Muscle of back (tissue), 13 donors: ENCODE measurements at places on chromosomes 4 and X. TPM values are rescaled to one million over a fixed set of nuclear protein-coding genes. Genes with fewer than 3 reads are reported as not detected.

DNA sequence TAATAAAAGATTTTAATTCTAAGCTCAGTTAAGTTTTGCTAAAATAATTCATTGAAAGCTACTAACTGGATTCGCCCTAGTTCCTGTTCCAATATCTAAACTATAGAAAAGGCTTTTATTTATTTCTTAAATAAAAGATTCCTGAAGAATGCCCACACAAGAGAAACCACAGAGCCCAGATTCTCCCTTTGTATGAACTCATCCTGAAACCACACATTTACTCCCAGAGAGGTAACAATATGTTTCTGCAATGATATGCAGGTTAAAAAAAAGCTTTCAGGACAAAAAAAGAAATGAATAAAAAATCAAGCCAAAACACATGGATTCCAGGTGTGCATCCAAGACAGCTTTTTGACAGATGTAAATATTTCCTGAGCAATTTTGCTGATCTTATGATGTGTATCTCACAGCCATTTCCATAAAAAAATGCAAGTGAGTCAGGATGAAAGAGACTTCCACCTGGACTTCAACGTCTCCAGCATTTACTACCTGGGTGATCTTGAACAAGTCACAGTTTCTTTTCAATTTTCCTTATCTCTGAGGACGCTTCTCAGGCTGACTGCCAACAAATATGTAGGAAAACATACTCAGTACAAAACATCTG is 234.4 kb upstream of the FAT1 start:
- DNase-seq, result no peak

DNA sequence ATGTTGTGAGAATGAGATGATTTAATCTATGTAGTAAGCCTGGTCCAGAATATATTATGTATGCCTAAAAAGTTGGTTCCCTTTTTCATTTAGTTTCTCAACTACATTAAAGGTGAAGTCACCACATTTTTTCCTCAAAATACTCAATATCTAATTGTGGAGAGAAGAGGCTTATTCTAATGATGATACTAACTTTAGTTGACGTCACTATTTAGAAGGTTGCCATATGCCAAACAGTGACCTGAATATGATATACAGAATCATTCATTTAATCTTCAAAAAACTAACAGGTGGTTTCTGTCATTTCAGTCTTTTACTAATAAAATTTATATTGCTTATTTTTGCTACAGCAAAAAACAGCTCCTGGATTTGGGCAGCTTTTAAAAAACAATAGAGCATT is 480.7 kb upstream of the NWD2 start:
- no peak for DNase-seq

GRCh38 chrX:21989384-21989783 is 42.7 kb upstream of the PHEX start:
- DNase-seq, result no peak

Gene PRRG3
- polyA plus RNA-seq, result 30.0 TPM

DNA sequence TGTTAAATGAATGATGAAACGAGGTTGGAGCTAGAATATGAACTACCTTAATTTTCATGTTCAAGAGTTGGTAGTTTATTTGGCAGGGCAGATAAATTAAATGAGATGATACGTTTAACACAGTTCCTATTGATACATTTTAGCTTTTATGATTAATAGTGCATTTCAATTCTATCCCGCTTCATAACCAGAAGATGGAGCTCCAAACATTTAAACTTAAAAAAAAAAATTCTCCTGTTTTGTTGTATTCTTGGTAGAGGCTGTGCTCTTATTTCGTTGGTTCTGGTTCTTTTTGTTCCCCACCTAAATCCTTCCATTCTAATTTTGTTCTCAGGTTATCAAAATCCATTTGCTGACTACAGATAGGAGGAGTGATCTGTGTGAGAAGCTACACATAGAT is 71.8 kb upstream of the PTPN13 start:
- no peak for DNase-seq

GRCh38 chr4:168847771-168848502 is 162.1 kb downstream of the CBR4 start:
- DNase-seq, result no peak

DNA sequence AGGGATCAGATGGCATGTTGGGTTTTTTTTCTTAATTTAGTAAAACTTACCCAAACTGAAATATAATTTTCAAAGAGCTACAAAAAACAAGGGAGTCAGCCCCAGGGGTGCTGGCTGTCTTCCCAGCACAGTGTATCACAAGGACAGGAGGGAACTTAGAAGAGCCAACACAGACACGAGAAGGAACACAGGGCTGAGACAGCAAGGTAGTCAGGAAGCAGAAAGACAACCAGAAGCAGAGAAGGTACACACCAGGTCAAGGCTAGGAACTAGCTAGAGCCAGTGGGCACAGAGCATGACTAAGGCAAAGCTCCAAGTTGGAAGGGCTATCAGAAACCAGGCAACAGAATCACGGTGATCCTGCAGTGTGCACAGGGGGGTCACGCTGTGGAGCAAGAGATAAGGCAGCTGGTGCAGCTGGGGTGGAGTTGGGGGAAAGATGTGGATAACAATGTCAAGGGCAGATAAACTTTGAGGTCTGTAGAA is 168.7 kb downstream of the NR3C2 start:
- DNase-seq, result no peak
